NCI-H82 (cell line): ENCODE measurements at places on chromosomes 3 and 15.
A peak's percentile ranks its signal among the peaks of the same experiment; 100 is the strongest.

DNA sequence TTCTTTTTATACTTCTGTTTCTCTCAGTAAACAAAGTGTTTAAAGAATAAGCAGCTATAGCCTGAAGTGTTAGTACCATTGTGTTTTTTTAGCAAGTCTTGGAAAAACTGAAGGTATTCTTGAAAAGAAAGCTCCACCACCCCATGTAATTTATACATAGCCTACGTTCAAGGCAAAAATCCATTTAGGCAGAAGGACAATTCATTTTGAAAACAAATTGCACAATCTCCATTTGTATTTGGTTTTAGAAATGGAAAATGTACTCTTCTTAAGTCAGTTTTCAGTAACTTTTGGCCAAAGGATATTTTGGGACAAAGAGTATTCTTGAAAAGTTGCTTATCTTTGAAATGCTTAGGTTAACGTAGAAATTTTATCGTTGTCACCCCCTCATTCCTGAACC lies 34.5 kb downstream of the PTPRG start:
- DNase-seq: no peak

- DNase-seq: no peak
Measured at GRCh38 chr3:53646723-53647122, 152.3 kb downstream of the CACNA1D start.

DNA sequence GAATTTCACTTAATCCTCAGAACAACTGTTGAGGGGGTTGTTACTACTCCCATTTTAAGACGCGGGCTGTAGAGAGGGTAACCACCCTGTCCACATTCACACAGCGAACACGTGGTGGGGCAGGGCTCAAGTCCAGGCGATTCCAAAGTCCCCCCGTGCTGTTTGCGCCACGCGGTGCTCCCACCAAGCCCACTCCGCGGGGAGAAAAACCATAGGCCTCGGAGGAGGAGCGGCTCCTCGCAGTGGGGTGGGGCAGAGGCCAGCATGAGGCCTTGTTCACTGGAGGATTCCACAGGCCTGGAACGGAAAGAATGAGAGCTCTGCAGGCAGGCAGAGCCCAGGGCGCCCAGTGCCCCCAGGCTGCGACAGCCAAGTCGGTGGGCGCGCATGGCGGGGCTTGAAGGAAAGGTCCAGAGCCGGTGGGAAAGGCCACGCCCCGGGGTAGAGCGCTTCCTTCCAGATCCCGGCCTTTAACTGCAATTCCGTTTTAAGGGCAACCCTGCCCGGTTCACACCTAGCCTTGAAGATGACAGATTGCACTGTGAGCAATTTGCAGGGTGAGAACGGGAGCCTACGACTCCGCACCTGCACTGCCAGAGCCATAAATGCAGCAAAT lies 161.8 kb upstream of the TBL1XR1 start:
- DNase-seq: peak; percentile 76

- no peak for DNase-seq
Measured at GRCh38 chr15:70051948-70052633, 45.6 kb downstream of the TLE3 start.

- no peak for DNase-seq
Measured at GRCh38 chr15:73338606-73339374, 30.0 kb downstream of the HCN4 start.

DNA sequence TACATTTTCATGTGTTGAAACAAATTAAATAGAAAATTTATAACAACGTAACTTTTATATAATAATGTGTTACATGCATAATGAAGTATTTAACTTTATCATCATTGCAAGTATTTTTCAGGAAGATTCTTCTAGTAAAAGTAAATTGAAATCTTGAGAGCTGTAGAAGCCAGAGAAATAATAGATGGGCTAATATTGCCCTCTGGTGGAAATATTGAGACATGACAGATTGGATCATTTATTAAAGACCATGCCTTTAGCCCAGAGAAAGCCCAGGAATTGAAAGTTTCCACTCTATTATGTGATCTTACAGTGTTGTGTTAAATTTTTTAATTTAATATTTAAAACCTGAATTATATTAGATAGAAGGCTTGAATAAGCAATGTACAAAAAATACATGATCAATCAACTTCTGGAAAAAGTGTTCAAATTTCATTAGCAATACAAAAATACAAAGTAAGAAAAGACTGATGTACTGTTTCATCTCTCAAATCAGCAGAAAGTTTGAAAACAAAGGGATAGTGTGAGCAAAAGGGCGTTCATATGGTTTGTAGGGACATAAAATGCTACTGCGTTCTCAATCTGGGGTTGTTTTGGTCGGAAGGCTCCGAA lies 52.7 kb upstream of the SPTSSB start:
- peak; percentile 68 for DNase-seq

DNA sequence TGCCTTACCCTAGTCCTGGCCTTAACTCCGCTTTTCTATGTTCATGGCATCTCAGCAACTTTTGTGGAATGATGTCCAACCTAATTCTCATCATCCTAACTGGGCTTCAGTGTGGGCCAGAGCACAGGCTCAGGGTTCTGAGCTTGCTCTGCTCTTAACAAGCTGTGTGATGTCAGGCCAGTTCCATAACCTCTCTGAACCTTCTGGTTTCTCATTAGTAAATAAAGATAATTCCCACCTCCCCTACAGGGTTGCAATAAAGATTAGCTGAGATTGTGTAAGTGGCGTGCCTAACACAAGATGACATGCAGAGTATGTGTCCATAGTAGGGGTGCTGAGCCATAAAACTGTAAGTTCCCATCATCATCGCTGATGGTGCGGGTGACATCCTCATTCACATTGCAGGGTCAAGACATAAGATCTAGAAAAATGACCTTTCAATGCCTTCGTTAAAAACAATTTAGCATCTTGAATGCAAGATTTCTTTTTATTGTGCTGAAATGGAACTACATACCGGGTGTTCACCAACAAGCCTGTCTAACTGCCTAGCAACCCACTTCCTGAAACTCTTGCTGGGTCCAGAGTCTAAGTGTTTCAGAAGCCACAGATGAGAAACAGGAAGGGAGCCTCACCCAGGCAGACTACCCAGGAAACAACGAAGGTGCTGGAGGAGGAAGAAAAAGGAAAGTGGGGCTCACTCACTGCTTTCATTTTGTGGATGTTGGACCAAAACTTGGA lies 36.2 kb downstream of the CDCP1 start:
- DNase-seq: no peak

DNA sequence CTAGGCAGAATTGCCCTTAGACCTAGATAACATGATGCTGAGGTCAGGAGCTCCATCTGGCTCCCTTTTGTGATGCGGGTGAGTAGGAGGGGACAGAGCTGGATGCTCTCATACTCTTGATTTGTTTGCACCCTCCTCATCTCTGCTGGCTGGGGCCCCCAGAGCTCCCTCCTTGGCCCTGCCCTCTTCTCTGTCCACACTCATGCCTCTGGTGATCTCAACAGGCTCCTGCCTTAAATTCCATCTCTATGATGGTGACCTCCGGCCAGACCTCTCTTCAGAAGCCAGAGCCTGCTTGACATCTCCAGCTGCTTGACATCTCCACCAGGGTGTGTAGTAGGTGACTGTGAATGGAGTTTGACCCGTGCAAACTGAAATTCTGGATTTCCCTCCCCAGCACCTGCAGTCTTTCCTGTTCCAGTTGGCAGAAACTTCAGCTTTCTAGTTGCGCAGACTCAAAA lies 4.3 kb upstream of the FGD5 start:
- no peak for DNase-seq

GRCh38 chr3:52318186-52318816 lies 2.2 kb downstream of the DNAH1 start:
- no peak for DNase-seq
